ENCODE measurements at places on chromosomes 2 and 18.

DNA sequence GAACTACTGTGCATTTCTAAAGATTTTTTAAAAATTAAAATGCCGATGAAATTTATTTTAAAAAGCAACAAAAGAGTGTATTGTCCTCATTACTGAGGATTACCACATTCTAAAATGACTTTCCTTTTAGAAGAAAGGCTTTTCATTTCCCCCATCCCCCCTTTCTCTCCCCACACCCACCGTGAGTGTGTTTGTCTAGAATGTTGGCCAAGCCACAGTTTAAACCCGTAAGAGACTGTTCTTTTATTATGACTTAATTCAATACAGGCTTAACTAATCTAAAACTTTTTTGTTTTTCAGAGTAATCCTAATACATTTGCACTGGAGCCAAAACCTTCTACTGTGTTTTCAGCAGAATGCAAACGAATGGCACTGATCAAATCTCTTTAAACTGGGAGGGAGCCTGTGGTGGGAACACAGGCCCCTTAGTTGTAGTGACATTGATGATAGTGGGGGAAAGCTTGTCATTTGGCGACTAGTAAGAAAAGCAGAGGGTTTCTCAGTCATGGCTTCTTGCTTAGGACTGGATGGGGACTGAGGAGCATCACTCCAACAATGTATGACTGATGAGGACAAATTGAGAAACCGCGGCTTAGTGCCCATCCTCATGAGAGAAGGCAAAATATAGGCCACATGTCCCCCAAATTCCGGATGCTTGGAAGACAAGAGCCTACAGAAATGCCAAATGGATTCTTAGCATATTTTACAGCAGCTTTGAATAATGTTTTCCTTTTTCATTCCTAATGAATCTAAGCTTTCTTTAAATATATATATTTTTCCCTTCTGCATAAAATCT lies 154.0 kb upstream of the SMIM21 start:
- DNase-seq = no peak

- no peak for DNase-seq
Measured at GRCh38 chr18:55552526-55553189, 35.3 kb downstream of the TCF4 start.

GRCh38 chr2:30310955-30311354 lies 79.6 kb downstream of the LBH start:
- peak; percentile 43 for DNase-seq

DNA sequence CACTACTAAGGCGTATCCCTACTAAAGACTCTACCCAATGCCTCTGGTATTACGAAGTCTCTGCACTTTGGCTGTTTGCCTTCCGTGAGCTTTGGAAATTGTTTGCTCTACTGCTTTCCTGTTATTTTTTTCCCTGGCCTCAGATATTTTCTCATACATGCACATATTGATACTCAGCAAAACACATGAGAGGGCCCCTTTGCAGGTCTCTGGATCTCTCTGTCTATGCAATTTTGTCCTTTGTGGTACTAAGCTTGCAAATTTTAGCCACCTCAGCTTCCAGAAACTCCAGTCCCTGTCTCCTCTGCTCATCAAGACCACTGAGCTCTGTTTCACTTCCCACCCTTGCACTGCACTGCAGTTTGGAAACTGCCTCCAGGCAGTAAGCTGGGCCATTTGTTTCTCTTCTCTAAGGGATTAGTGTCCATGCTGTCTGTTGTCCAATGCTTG lies 46.6 kb downstream of the TAF1B start:
- no peak for DNase-seq

- no peak for DNase-seq
Measured at GRCh38 chr18:12468445-12468844, 60.7 kb downstream of the PRELID3A start.

DNA sequence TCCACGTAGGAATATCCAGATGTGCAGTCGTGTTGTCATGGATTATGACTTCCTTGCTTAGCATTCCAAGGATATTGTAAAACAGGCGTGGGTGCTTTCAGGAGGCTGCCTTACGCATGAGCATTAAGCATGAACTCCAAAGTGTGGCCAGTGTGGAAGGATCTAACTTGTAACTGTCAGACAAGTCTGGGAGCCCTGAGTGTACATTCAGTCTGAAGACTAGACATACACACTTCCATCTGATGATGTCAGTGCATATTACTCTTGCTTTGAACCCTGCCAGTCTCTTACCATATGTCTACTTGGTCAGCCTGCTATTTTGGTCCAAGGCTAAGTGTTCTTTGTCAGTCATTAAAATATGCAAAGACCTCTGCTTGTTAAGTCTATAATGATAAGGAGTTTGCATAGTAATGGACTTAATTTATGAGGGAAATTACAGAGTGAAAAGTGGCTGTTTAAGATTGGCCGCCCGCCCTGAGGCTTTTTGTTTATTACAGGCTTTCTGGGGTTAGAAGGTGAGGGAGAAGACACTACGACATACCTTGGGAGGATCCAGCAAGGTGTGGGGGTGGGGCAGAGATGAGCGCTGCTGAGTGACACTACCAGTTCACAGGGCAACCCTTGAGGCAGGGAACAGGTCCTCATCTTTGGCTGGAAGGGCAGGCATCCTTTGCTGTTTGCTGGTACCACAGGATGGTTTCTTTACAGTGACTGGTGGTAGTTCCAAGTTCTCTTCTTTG lies 48.3 kb downstream of the CABLES1 start:
- no peak for DNase-seq

DNA sequence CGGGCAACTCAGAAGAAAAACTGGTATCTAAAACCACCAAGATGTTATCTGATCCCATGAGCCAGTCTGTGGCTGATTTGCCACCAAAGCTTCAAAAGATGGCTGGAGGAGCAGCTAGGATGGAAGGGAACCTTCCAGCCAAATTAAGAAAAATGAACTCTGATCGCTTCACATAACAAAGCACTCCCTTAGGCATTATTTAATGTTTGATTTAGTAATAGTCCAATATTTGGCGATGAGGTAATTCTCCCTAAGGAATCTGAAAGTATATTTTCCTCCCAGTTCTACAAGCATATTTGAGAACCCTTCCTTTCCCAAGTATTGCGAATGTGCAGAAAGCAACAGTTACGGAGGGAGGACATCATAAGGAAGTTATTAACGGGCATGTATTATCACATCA lies 156.6 kb downstream of the KCNJ3 start:
- no peak for DNase-seq

GRCh38 chr2:196399096-196399495 lies 227.7 kb upstream of the STK17B start:
- DNase-seq = no peak

- no peak for DNase-seq
Measured at GRCh38 chr2:203437511-203437910, 97.6 kb downstream of the RAPH1 start.

- no peak for DNase-seq
Measured at GRCh38 chr2:151363709-151364108, 6.3 kb downstream of the TNFAIP6 start.

GRCh38 chr18:44957461-44957860 lies 276.8 kb downstream of the SETBP1 start:
- DNase-seq = no peak

DNA sequence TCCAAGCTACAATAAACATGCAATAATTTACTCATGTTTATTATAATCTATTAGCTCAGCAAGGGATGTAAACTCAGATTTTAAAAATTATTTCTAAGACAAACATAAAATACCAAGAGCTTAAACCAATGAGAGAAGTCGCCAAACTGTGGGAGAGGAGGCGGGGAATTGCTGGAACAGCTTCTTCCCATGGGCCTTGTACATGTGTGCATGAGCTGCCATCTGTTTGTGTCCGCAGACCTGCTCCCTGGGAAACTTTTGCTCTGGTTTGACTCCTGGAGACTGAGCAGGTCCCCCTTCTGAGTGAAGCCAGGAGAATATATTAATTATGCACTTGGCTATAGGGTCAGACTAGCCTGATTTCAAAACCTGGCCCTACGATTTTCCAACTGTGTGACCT lies 655.9 kb upstream of the SOX11 start:
- DNase-seq = no peak

GRCh38 chr18:49189772-49190171 lies 239.0 kb upstream of the SMAD7 start:
- DNase-seq = no peak

GRCh38 chr18:26502823-26503222 lies 45.5 kb downstream of the KCTD1 start:
- DNase-seq = no peak

DNA sequence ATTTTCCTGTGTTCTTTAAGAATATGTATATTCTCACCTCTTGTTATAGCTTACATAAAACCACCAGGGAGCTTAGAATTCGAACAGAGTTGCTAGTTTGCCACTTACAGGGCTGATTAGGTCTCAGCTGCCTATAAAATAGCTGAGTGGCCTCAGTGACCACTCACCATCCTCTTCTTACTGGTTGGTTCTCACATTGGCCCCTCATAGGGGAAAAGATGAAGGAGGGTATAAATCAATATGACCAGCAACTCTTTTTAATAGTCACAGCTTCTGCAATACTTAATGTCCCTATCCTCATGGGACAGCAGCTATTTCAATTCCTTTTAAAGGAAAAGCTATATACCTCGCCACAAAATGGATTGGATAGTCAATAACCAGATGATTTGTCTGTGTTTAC lies 199.4 kb upstream of the CDH20 start:
- DNase-seq = no peak

DNA sequence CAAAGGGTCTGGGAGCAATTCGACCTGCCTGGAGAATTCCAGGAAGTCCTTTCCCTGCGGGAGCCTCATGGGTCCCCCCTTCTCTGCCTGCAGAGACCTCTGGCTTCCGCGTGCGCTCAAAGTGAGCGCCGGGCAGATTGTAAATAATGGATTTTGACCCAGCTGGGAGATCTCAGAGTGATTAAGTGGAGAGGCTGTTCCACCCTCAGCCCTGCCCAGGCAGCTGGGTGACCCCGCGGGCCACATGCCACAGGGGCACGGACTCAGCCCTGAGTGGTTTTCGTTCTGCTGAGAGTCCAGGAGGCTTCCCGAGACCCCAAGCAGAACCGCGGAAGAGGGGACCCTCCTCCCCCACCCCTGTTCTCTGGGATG lies 1.2 kb downstream of the KCNG2 start:
- DNase-seq = no peak

DNA sequence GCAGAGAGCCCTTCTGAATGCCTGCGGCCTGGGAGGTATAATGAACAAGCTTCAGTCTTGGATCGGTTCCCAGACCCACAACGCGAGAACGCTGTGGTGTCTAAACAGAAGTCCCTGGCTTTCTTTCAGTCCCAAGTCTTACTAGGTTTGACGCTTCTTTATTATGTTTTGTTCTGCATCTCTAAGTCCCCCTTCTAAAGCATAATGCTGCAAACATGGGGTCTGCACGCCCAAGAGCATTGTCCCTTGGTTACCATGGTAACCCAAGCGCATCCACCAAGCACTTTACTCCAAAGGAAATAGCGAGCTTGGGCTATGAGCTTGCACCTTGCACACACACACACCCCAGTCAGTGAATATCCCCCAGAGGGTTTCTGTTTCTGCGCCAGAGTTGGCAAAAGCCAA lies 193.7 kb downstream of the INO80D start:
- no peak for DNase-seq

DNA sequence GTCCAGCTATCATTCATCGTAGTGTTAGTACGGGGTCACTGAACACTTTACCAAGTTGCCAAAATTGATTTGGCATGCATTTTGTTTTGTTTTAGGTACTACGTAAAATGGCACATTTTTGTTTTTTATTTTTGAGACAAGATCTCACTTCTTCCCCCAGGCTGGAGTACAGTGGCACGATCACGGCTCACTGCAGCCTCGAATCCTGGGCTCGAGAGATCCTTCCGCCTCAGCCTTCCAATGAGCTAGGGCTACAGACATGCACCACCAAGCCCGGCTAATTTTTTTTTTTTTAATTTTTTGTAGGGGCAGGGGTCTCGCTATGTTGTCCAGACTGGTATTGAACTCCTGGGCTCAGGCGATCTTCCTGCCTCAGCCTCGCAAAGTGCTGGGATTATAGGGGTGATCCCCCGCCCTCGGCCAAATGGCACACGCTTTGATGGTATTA lies 786 bp downstream of the TAF1B start:
- no peak for DNase-seq

DNA sequence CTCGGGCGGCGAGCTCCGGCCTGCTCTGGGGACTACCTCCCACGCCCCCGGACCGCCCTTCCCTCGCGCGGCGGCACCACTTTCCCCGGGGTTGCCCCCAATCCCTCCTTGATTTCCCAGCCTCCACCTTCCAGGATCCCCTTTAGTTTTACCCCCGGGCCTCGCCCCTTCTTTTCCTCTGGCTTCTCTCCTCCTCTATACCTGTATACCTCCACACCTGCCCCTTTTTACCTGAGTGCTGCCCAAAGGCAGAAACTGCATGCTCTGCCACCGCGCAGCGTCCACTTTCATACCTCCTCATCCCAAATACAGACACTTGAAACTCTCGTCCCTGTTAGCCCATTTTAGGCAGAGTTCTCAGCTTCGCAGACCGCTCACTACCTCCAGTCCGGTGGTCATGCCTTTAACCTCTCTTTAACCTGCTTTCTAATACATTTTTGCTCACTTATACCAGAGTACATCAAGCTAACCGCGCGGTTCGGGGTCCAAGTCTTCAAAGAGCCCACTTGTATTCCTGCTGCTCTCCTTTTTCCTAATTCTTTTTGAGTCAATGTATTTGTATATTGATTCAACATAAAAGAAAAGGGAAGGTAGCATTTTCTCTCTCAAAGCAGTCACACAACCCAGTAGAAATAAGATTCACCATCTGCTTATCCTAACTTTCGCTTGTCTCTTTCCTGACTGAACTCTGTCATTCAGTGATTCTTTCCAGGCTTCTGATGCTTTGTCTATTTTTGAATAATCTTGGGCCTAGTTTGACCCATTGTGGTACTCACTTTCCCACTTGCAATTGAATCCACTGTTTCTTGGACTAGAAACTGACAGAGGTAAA lies 901 bp downstream of the SPOPL start:
- DNase-seq = no peak

DNA sequence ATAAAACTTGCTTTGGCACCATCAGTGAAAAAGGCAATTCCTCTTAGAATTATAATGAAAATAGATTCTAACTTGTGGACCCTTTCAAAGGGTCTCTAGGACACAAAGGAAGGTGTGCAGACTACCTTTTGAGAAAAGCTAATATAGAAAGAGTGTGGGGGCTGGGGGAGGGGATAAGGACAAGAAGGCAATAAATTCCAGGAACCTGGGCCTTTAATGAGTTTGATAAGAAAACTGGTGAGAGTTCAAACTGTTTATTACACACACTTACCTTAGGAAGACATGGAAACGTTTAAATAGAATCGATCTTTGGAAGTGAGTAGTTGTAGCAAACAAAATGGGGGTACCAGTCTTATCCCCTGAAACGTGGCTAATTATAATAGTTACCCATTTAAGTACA lies 39.6 kb upstream of the PGAP1 start:
- DNase-seq = no peak

- no peak for DNase-seq
Measured at GRCh38 chr2:3361518-3362389, 15.9 kb downstream of the EIPR1 start.

DNA sequence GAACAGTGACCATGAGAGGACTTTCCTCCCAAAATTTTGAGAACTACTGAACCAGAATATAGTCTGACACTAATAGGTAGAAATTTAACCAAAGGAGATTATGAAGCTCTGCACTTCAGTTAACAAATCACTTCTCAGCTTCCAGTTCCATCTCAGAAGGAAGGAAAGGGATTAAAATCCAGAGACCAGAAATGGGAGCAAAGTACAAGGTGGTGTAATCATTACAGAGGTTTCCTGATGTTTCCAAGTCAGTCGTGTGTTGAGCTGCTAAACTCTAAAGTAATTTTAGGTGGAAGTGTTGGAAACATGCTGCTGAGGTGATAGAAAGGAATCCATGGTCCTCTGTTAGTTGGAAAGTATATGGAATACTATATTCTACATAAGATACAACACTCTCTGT lies 10.8 kb downstream of the TYMS start:
- DNase-seq = no peak

- DNase-seq = no peak
Measured at GRCh38 chr2:85719609-85720240, 25.6 kb downstream of the GNLY start.

Data from stimulated activated CD4-positive, alpha-beta T cell treated with anti-CD3 and anti-CD28 coated beads, Interleukin-2, amount 100 ng/mL, for 4 hours (primary cell).